ENCODE measurements at places on chromosomes 2 and 18. TPM values are rescaled to one million over a fixed set of nuclear protein-coding genes. Genes with fewer than 3 reads are reported as not detected.
A peak's percentile ranks its signal among the peaks of the same experiment; 100 is the strongest.

DNA sequence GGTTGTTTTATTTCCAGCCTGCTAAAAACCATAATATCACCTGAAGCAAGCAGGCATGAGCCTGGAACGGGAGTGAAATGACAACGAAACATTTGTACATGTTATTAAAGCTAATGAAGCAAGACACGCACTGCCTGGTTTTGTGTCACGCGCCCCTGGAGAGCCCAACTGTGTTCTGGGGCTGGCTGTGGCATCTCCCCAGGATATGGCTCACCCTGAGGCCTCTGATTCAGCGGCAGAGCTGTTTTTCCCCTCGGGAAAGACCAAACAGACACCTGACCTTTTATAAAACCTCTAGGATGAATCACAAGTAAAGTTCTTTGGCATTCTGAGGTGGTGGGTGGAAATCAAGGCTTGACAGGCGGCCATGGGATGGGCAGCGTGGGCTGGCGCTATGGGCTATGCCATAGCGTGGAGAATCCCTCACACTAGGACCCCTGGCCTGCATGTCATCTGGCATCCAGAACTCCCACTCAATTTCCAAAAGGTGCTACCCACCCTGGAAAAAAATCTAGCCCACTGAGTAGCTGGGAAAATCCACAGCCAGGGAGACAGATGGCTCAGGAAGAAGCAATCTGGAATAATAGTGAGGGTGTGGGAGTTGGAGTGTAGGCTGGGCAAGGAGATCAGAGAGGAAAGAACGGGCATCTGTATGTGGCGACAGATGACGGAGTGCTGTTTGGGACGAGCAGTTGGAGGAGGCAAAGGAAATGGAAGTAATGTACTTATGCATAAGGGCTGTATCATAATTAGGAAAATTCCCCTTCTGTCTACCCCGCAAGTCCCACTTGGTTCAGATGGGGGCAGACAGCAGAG is 262.0 kb downstream of the AFF3 start:
- peak; percentile 87 for DNase-seq

GRCh38 chr18:26190506-26190905 is 35.7 kb upstream of the TAF4B start:
- no peak for DNase-seq

Gene R3HDM1
- 16.7 TPM for total RNA-seq

Gene UBXN4
- total RNA-seq, result 47.2 TPM

DNA sequence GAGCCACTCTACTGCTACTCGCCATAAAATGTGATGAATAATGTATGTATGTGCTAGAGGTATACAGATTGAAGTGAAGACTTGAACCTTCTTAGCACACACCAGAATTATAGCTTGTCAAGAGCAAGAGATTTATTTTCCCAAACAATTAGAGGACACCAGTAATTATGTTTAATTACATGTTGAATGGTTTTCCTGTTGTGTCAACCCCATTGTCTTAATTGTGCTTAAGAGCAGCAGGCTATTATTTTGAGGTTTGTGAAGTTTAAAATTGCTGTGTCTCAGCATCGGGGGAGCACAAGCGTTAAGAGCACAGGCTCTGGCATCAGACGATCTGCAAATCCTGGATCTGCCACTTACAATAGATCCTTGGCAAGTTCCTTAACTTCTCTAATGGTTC is 29.0 kb downstream of the KIF5C start:
- DNase-seq, result no peak

DNA sequence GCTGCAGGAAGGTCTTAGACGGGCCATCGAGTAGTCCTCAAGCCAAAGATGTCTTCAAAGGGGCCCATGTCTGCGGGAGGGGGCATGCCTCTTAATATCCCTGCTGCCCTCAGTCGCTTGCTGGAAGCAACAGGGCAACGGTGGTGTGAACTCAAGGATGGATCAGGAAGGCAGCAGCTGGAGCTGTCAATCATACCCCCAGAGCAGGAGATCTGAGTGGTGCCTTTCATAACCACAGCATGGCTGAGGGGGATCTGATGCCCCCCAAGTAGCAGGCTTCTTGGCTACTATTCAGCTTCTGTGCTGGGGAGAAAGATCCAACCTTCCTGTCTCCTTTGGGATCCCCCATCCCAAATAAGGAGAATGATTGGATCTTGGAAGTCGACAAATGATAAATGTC is 46.4 kb downstream of the INSIG2 start:
- DNase-seq, result no peak

Gene ALPI
- not detected for total RNA-seq

- DNase-seq, result no peak
These were observed 144.8 kb upstream of the GLI2 start for GRCh38 chr2:120590841-120591240.

DNA sequence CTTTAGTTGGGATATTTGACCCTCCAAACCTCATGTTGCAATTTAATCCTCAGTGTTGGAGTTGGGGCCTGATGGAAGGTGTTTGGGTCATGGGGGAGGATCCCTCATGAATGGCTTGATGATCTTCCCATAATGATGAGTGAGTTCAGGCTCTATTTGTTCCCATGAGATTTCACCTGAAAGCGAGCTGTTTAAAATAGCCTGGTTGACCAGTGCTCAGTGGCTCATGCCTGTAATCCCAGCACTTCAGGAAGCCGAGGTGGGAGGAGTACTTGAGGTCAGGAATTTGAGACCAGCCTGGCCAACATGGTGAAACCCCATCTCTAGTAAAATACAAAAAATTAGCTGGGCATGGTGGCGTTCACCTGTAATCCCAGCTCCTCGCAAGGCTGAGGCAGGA is 14.9 kb upstream of the PSME4 start:
- DNase-seq, result no peak

GRCh38 chr18:80218341-80219227 is 28.7 kb downstream of the PARD6G start:
- no peak for DNase-seq

DNA sequence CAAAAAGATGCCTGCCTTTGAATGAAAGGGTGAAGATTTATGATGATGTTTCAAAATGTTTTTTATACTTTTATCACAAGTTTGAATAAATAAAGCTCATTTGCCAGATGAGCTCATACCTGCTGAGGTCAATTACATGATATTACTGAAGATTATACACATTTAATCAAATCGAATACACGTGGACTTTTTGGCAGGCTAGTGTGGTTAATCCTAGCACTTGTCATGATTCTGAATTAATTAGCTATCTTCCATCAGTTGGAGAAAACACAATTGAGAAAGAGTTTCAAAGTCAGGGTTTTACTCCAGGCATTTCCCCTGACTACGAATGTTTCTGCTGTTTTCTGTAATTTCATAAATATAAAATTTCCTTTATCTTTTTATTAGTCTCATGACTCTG is 54.4 kb downstream of the LRPPRC start:
- DNase-seq, result no peak

Gene SCN3A
- 0.94 TPM for total RNA-seq

DNA sequence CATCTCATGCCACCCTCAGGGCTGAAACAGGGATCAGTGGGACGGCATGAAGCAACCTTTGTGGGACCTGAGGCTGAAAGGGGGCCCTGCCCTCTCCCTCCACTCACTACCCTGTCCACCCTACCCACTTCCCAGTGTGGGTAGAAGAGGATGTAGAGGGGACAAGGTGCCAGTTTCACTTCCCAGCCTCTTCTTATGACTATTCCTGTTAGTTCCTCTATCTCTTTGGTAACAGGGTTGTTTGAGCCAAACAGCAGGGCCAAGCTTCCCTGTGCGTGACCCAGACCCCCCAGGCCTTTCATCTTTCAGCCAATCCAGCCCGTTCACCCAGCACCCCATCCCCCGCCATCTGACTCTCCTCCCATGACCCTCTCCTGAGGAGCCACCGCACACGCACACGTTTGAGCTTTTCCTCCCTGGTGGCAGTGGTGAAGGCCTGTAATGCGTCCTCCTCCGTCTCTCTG is 82.3 kb downstream of the STPG4 start:
- DNase-seq, result no peak

DNA sequence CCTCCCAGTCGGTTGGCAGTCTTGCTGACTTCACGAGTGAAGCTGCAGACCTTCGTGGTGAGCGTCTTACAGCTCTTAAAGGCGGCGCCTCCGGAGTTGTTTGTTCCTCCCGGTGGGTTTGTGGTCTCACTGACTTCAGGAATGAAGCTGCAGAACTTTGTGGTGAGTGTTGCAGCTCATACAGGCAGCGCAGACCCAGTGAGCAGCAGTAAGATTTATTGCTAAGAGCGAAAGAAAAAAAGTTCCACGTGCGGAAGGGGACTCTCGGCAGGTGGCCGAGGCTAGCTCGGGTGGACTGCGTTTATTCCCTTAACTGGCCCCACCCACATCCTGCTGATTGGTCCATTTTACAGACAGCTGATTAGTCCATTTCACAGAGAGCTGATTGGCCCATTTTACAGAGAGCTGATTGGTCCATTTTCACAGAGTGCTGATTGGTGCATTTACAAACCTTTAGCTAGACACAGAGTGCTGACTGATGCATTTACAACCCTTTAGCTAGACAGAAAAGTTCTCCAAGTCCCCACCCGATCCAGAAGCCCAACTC is 240.3 kb downstream of the LRATD1 start:
- DNase-seq, result no peak
